ENCODE measurements at places on chromosomes 6 and 20.

DNA sequence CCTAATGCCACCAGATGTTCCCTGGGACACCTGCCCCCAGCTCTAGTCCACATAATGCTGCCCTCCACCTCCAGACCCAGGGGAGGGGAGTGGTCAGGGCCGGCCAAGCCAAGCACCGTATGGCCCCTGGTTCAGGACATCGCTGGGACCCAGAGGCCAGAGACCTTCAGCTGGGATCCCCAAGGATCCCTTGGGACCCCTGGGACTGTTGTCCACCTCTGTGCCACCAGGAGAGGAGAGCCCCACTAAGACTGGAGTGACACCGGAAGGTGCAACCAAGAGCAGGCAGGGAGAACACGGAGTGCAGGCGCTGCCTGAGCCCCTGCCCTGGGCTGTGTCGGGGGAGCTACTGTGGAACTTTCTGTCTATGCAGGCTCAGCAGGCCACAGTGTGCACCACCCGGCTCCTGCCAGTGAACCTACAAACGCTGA lies 43.6 kb downstream of the CTCFL start:
- DNase-seq: no peak

GRCh38 chr6:22281341-22282085 lies 15.3 kb downstream of the PRL start:
- DNase-seq: no peak

GRCh38 chr20:11891077-11891775 lies 26.5 kb upstream of the BTBD3 start:
- peak; percentile 29 for DNase-seq

- DNase-seq: no peak
Observed at GRCh38 chr6:28711788-28712341, 186.2 kb downstream of the GPX5 start.

- DNase-seq: no peak
Observed at GRCh38 chr6:71531006-71531405, 242.4 kb downstream of the OGFRL1 start.

DNA sequence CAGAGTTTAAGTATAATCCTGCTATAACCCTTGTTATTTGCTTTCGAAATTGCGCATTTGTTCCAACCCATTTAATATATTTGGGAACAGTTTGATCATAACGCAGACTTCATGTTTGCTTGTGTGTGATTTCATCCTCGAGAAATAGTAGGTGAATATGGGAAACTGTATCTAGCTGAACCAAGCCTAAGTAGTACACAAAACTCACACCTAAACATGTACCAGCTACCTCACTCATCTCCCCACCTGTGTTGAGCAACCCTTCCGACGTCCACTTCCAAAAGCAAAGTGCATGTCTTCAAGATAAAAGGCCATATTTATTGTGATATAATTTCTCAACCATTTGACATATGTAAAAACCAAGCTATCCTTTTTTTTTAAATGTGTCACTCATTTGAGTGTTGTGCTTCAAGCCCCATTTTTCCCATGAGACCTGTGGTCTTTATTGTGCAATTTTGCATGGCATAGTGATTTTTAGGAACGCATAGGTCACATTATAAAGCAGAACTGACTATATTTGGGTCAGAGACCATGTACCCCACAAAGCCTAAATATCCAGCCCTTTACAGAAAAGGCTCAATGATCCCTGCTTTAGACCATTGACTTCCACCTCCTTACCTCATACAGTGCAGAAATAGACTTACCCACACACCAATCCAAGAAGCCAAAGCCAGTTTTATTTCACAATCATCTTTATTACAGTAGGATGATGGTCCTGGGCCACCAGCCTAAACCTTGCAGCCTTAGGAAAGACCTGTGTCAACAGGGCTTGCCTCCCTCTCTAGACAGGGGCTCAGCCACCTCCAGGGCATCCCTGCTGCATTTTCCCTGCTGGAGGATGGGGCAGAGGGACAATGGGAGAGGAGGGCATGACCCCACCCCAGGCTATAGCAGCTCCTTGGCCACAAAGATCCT lies 7.1 kb downstream of the CCND3 start:
- no peak for DNase-seq

DNA sequence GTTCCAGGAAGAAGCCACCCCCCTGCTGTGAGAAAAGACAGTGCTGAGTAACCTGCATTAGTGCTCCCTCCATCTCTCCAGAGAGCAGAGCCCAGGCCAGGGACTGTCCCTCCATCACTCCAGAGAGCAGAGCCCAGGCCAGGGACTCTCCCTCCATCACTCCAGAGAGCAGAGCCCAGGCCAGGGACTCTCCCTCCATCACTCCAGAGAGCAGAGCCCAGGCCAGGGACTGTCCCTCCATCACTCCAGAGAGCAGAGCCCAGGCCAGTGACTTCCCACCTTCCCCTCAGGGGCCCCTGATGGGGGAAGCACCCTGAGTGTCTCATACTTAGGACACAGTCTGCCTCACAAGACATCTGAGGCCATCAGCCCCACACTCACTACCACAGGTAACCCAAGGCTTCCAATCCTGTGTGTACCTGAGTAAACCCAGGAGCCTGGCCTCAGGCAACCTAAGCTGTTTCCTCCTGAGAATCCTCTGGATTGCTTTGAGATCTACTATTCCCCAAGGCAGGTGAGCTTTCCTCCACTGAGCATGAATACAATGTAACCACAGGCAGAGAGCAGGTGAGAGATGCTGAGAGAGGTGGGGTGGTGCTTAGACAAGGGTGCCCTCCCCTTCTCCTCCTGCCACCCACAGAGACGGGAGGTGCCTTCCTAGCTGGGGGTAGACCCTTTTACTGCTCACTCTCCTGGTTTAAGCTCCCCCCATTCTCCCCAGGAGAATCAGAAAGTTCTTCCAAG lies 4.9 kb downstream of the TBXT start:
- no peak for DNase-seq

GRCh38 chr6:20148433-20148832 lies 63.8 kb downstream of the MBOAT1 start:
- no peak for DNase-seq

DNA sequence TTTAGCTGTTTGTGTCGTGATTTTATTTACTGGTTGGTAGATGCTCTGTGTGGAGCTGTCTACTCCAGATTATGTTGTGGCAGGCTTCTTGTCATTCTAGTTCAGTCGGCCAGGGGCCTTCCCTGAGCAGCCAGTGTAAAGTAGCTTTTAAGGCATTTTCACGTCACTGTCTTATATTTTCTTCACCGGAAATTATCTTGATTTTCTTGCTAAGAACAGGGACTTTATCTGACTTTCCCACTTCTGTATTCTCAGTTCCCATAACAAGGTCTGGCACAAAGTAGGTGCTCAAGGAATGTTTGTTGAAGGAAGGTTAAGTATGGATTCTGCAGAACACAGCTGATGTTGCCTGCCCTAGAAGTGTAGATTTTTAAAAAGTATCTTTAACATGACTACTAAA lies 868 bp downstream of the LTV1 start:
- no peak for DNase-seq

GRCh38 chr20:1528811-1529210 lies 28.7 kb downstream of the SIRPD start:
- DNase-seq: no peak

GRCh38 chr6:139851206-139851605 lies 476.8 kb upstream of the CITED2 start:
- no peak for DNase-seq

- DNase-seq: no peak
Observed at GRCh38 chr6:120805276-120805675, 529.0 kb downstream of the TBC1D32 start.

DNA sequence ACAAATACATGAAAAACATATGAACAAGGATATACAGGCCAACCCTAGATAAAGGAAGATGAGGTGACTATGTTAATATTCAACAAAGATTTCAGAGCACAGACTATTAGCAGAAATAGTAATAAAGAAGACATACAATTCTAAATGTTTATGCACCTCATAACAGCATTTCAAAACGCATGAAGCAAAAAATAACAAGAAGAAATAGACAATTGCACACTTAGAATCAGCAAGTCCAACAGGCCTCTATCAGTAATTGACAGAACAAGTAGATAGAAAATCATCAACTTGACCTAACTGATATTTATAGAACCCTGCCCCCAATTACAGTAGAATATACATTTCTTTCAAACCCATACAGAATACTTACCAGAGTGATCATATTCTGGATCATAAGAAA lies 11.4 kb upstream of the DOK5 start:
- DNase-seq: no peak

- no peak for DNase-seq
Observed at GRCh38 chr20:31720486-31721407, 1.9 kb downstream of the BCL2L1 start.

GRCh38 chr6:1024587-1024986 lies 287.3 kb upstream of the FOXQ1 start:
- DNase-seq: no peak

DNA sequence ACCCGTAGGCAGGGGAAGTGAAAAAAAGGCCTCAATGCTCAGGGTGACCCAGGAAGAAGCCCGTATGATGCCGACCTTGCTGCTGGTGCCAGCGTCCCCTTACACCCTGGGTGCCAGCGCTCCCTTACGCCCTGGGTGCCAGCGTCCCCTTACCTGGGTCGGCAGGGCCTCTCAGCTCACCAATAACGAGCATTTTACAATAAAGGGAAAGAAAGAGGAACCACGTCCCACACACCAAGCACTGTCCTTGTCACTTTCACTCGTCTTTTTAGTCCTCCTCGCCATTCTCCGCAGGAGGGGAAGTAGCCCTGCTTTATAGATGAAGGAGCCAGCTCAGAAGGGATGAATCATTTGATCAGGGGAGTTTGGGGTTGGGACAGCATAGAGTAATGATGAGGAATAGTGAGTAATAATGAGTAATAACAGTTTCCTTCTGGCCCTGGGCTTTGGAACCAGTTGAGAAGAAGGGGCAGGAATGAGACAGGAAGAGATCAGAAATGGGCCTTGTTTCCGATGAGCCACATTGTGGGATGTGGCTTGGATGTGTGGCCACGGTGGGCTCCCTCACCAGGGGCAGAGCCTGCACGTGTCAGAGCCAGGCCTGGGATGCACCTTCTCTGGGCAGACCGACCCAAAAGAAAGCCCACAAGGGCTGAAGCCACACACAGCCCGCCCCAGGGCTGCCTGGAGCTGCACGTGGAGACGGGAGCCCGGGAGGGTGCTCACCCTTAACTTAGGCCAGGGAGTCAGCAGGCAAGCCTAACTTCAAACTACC lies 75.7 kb downstream of the SYNJ2 start:
- DNase-seq: peak; percentile 91

GRCh38 chr6:13548500-13549210 lies 25.7 kb upstream of the SIRT5 start:
- no peak for DNase-seq

GRCh38 chr20:51021067-51022025 lies 1.6 kb downstream of the KCNG1 start:
- no peak for DNase-seq

GRCh38 chr20:20000211-20000968 lies 16.8 kb upstream of the NAA20 start:
- no peak for DNase-seq

DNA sequence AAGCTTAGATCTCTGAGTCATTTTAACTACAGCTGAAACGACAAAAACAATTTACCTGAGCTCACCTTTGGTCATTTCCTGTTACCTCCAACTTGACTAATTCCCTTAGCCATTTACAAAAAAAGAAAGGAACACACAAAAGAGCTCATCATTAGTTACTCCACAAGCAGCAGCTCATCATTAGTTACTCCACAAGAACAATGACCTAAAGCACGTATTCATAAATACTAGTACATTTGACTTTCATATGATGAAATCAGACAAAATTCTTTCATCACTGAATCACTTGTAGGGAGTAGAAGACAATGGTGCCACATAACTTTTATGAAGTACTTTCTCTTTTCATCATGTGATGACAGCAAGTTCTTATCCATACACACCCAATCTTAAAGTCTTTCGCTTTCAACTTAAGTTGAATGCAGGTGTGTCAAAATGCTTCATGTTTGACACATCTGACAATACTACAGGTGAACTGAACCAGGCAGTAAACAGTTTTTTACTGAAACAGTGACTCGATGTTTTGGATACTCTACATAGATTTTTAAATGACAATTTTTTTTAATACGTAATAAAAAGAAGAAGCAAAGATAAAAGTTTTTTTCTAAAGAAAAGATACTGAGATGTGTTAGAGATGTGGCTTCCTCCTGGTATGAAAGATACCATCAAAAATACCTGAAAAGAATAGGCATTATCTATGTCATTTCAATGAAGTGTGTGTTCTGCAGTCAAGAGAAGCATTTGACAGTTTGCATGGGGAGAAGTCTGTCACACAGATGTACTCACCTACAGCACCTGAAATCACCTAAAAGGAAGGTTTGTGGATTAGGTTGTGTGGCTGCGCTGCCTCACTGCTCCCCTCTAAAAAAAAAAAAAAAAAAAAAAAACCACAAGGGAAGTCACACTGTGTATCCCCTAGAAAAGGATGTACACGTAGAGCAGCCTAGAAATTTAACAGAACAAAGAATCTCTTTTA lies 109.1 kb downstream of the PRDM1 start:
- no peak for DNase-seq

- DNase-seq: no peak
Observed at GRCh38 chr6:113331021-113331420, 526.1 kb upstream of the MARCKS start.

DNA sequence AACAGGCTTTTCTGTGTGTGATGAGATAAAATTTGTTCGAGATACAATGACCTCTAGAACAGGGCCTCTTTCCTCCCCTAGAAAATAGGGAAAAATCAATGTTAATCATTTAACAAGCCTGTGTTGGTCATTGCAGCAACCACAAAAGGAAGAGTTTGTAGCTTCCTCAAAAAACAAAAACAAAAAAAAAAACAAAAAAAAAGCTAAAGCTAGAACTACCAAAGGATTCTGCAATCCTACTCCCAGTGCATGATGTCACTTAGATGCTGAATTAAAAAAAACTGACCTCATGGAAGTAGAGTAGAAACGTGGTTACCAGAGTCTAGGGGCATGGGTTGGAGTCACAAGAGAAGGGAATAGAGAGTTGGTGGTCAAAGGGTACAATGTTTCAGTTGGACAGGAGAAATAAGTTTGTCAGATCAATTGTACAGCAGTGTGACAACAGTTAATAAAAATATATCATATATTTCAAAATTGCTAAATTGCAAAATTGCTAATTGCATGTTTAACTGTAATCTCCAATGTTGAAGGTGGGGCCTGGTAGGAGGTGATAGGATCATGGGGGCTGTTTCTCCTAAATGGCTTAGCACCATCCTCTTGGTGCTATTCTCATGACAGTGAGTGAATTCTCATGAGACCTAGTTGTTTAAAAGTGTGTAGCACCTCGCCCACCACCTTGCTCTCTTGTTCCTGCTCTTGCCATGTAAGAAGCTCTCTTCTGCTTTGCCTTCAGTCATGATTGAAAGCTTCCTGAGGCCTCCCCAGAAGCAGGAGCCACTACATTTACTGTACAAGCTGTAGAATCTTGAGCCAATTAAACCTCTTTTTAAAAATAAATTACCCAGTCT lies 163.4 kb upstream of the SIM1 start:
- no peak for DNase-seq

DNA sequence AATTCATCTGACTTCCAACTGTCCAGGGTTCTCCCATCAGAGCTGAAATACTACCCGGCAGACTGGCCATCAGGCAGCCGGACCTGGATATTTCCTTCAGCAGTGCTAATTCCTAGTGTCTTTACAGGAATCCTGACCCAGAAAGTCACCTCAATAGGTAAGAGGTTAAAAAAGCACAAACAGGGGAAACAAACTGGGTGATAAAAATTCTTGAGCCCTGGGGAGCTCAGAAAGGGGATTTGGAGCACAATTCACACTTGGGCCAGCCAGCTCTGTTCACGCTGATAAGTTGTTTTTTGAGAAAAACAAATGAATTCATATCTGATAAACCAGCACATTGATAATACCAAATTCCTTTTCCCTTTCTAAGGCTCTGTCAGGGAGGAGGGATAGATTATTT lies 104.0 kb downstream of the EDN1 start:
- no peak for DNase-seq

GRCh38 chr6:160734627-160735026 lies 32.6 kb downstream of the PLG start:
- no peak for DNase-seq
